Activated naive CD8-positive, alpha-beta T cell treated with anti-CD3 and anti-CD28 coated beads for 36 hours (primary cell): ENCODE measurements at places on chromosomes 3 and 15.

DNA sequence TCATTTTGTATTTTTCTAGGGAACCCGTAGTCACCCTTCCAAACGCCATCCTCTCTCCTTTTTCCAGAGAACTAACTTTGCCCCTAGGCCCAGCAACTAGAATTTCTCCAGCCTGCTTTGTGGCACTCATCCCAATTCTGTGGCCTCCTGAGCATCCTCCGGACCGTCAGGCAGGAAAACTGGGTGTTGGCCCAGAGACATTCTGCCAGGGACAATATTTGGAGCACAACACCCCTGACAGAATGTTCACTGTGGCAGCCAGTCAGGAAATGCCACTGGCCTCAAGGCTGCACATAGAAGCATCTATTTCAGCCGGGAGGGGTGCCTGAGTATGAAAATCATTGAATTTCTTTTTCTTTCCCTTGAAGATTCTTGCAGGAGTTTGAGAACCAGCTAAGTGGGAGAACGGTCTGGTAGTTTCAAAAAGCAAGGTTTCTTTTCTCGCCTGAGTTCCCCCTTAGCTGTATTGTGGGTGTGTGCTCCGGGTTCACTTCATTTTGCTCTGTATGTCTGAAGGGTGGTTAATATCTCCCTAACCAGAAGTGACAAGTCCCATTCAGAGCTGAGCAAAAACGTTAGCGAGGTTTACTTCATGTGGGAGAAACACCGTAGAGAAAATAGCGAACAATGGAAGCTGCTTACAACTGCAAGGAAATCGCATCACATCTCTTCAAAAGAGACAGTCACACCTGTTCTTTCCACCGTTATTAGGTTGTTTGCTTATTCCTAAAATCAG lies 108.1 kb upstream of the TPM1 start:
- no peak for DNase-seq

- DNase-seq, result no peak
Observed at GRCh38 chr3:165210132-165210531, 13.9 kb upstream of the SLITRK3 start.

DNA sequence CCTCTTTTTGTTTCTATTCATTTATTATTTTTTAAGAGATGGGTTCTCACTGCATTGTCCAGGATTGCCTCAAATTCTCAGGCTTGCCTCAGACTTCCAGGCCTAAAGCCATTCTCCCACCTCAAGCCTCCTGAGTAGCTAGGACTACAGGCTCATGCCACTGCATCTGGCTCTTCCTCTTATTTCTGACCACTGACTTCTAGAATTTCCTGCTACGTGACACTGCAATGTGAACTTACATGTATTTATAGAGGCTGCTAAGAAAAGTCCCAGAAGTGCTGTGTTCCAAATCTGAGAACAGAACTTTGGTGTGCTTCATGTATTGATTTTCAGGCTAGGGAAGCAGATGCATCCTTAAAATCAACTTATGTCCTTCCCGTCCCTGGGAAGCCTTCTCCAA lies 407.4 kb downstream of the RSL24D1 start:
- no peak for DNase-seq

GRCh38 chr3:42098171-42098570 lies 7.0 kb downstream of the TRAK1 start:
- no peak for DNase-seq

DNA sequence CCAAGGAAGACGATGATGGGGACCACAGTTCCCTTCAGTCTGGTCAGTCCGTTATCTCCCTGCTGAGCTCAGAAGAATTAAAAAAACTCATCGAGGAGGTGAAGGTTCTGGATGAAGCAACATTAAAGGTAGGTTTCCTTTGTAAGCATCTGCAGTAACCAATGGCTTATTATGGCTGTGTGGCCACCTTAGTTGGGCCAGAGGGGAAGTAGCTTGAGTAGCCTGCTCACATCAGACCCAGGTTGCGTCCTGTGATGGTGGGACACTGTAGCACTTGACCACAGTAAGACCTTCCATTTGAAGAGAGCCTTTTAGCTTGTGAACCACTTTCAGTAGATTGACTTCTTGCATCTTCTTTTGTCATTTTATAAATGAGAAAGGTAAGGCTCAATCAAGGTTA lies 22.6 kb downstream of the STARD5 start:
- DNase-seq, result no peak

- DNase-seq, result no peak
Observed at GRCh38 chr3:115518100-115518852, 105.0 kb upstream of the GAP43 start.

- DNase-seq, result no peak
Observed at GRCh38 chr3:165883863-165884478, 46.7 kb upstream of the BCHE start.

- DNase-seq, result no peak
Observed at GRCh38 chr3:156680243-156680914, 6.0 kb downstream of the TIPARP start.

DNA sequence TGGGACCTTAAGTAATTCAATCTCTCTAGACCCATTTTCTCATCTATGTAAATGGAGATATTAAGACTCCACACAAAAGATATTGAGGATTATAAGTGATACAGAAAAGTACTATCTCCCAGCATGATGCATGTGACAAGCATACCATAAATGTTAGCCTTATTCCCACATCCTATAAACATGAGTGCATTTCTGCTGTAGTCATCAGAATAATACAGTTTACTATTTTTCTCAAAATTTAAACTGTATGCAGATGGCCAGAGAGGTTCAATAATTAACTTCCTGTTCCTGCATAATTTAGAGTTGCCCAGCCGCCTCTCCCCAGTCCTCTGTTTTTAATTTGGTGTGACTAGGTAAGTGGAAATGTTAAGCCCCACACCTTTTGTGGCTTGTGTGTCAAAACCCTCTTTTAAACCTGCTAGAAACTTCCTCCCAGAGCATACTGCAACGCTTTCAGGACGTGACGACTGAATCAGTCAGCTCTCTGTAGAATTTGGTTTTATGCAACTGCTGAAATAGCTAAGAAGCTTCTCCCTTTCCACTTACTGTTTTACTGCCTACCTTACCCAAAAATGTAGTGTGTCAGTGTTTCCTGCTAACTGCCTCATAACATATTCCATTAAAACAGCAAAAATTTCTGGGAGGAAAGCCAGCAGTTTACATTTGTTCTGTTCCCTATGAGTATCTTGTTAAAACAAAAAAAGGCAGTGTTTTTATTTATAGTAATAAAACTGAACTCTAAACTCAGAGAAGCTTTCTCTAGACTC lies 1037.9 kb downstream of the EPHA3 start:
- DNase-seq, result no peak

- DNase-seq, result no peak
Observed at GRCh38 chr3:175146258-175146657, 287.1 kb downstream of the NAALADL2 start.

DNA sequence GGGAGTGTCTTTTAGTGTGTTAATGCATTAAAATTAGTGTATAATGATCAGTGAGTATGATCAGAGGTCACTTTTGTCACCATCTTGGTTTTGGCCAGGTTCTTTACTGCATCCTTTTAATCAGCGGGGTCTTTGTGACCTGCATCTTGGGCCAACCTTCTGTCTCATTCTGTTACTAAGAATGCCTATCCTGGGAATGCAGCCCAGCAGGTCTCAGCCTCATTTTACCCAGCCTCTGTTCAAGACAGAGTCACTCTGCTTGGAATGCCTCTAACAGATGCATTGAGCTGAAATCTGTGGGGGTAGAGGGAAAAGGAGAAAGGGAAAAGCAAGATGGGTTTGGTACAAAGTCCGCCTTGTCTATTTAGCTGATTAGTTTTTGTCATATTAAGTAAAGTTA lies 5.3 kb upstream of the BLOC1S6 start:
- no peak for DNase-seq

- DNase-seq, result no peak
Observed at GRCh38 chr15:60384053-60384452, 13.7 kb downstream of the ANXA2 start.

DNA sequence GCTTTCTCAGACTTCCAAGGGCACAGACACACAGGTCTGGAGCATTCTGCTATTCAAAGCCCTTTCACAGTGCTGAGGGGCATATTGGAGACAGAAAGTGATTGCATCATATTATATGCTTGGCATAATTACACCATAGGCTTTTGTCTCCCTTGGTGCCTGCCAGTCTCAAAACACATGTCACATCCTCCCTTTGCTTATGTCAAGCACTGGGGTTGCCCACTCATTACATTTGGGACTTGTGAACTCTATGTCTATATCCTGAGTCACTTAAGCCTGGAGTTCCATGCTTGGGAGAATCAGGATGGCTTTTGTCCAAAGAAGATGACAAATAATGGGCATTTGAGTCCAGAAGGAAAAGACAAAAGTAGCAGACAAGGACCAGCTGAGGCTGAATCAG lies 12.3 kb upstream of the PDZRN3 start:
- no peak for DNase-seq

- DNase-seq, result no peak
Observed at GRCh38 chr3:13473020-13473419, 7.1 kb upstream of the HDAC11 start.

DNA sequence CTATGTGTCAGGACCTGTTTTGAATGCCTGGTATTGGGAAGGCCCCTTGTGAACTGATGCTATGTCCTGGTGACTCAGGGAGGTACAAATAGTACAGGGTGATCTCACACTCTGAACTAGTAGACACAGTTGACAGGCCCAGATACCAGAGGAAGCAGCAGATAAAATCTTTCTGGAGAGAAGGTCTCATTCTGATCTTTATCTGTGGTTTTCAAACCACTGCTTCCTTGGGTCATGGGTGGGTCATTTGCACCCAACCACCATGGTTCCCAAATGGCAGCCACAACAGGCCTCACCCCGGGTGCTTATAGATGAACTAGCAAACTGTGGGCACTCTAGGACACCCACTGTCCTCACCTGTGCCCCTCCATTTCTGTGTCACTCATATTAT lies 43.4 kb downstream of the PXYLP1 start:
- no peak for DNase-seq

GRCh38 chr3:40765884-40766283 lies 241.1 kb downstream of the ZNF621 start:
- no peak for DNase-seq

DNA sequence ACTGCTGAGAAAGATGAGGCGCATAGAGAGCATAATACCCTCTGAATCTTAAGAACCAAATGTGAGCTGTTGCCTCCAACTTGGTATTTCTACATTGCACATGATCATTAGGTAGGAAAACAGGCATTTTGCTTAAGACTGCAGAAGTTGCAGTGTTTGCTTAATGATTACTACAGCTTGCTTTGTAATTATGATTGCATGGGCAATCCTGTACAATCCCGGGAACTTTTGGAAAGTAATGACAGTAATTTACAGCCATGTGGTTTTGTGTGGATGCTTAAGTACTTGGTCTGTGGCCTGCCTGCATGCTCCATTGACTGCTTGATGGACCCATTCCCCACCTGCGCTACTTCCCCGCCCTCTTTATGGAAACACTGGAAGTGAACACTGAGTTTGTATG lies 301.1 kb downstream of the DIPK2A start:
- no peak for DNase-seq

DNA sequence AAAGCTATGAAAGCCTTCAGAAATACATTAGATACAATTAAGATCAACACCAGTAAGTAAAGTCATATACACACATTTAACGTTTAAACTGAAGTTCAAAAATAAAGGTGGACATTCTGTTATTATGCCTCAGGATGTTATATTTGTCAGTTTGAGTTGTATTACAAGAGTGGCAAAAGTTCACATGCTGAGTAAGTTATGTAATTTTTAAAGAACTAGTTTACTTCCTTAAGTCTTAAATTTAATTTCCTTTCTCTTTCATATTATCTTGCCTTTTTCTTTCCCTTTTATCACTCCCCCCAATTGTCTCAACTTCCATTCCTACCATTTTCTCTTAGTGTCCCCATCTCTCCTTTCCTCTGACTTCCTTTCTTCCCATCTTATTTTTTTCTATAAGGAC lies 4.9 kb upstream of the GPR87 start:
- DNase-seq, result no peak

- DNase-seq, result no peak
Observed at GRCh38 chr3:54169524-54169923, 47.2 kb downstream of the CACNA2D3 start.

GRCh38 chr3:42377681-42378080 lies 32.7 kb downstream of the LYZL4 start:
- DNase-seq, result no peak

- DNase-seq, result no peak
Observed at GRCh38 chr15:55250392-55250791, 39.2 kb downstream of the RAB27A start.

GRCh38 chr15:56919609-56920366 lies 1.3 kb downstream of the TCF12 start:
- no peak for DNase-seq

DNA sequence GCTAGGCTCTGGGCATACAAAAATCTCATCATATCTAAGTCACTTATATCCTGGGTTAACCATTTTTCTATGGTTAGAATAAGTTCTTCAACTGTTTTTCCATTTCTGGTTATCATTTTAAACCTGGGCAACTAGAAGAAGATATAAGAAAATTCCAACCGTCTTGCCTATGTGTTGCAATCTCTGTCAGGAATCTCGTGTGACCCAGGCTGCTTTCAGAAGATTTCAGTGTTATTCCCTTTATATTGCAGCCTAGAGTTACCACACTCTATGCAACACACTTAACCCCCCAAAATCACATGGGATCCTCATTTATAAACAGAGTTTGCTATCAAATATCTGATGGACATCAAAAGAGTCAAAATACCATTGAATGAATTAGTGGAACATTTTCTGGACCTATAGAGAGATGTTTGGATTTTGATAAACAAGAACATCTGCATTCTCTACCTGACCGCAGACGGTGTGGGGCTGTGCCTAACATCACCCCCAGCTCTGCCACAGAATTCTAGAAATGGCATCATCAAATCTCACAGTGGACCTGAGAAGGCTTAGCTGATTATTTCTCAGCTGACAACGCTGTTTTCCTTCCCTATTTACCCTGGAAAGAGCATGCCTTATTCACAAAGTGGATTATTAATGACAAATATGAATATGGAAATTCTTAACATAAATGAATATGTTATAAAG lies 515.7 kb downstream of the NTRK3 start:
- no peak for DNase-seq

DNA sequence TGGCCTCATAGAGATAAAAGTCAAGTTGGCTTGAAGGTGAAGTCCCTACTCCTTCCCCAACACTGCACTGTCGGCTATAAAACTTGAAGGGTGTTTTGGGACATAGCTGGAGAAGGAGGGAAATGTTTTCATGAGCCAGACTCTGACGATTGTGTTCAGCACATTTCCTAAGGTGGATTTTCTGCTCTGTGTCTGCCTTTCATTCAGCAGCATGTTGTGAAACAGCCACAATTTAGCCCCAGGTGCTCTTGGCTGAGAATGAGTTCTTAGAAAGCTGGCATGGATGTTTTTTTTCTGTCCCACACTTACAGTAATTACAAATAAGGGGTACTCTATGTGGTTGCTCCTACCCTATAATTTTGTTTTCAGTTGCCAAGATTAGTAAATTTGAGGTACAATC lies 492.4 kb downstream of the MCTP2 start:
- no peak for DNase-seq

DNA sequence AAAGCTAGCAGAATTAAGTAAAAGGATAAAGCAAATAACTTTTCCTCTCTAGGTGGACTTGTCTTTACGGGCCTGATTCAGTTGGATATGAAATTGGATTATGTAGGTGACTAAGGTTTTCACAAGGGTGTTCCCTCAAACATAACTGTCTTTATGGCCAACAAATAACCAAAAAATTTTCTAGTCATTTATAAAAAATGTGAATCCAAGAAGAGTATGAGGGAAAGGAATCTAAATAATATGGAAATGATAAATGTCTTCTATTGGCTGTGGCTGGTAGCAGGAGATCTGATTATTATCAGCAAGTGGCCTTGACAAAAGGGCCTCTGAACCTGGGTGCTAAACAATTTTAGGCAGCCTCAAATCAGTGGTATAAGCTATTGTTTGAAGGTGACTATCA lies 594.0 kb upstream of the UBE2E2 start:
- no peak for DNase-seq

GRCh38 chr3:46947981-46948791 lies 28.4 kb downstream of the CCDC12 start:
- DNase-seq, result peak; percentile 45
